NCI-H1417 treated with DMSO at 0.1 percent for 48 hours (cell line): ENCODE measurements at places on chromosomes 6 and 20.

GRCh38 chr6:38396209-38396608, 243.5 kb downstream of the BTBD9 start:
- DNase-seq = no peak

DNA sequence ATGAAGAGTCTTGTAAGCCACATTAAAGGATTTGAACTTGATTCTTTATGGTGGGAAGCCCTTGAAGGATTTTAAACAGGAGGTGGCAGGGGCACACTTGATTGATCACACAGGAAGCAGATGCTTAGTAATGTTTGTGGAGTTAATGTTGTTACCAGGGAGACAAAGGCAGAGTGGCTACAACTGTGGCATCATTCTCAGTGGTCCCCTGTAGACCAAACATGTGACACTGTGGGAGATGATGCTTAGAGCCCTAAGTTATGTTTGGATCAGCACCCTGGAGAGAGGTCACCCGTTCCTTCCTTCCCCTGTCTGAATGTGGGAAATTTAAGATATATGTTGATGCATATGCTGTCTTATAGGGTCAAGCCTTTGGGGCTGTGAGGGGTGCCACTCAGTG, 53.2 kb downstream of the EIF2S2 start:
- peak; percentile 16 for DNase-seq

DNA sequence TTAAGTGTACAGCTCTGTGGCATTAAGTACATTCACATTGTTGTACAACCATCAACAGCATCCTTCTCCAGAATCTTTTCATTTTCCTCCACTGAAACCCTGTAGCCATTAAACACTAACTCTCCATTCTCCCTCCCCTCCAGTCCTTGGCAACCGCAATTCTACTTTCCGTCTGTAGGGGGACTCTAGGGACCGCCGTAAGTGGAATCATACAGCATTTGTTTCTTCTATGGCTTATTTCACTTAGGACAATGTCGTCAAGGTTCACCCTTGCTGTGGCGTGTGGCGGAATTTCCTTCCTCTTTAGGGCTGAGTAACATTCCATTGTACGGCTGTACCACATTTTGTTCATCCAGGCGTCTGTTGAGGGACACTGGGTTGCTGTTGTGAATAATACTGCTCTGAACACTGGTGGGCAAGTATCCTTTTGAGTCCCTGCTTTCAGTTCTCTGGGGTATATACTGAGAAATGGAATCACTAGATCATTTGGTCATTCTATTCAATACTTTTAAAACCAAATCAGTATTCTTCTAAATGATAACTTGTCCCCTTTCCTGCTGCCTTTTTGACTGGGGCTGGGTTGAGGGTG, 50.7 kb downstream of the PPP1R3G start:
- DNase-seq = no peak

- no peak for DNase-seq
Observed at GRCh38 chr6:128630213-128630612, 109.8 kb upstream of the PTPRK start.

DNA sequence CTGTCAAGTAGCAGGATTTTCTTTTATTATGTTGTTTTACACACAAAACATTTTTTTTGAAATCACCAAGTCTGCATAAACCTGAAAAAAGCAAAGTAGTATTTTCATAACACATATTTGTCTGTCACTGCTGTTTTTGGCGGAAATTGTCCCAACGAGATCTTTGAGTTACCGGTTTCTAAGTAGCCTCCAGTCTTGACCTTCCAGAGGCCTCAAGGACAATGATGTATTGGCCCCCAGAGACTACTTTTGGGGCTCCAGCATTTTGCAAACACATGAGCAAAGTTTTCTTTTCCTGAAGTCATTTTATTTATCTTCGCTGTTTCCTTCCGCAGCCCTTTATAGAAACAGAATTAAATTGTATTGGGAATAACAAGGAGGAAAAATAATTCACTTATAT, 862.6 kb downstream of the KIF16B start:
- DNase-seq = no peak

- DNase-seq = no peak
Observed at GRCh38 chr20:50308166-50308512, 117.5 kb downstream of the CEBPB start.

DNA sequence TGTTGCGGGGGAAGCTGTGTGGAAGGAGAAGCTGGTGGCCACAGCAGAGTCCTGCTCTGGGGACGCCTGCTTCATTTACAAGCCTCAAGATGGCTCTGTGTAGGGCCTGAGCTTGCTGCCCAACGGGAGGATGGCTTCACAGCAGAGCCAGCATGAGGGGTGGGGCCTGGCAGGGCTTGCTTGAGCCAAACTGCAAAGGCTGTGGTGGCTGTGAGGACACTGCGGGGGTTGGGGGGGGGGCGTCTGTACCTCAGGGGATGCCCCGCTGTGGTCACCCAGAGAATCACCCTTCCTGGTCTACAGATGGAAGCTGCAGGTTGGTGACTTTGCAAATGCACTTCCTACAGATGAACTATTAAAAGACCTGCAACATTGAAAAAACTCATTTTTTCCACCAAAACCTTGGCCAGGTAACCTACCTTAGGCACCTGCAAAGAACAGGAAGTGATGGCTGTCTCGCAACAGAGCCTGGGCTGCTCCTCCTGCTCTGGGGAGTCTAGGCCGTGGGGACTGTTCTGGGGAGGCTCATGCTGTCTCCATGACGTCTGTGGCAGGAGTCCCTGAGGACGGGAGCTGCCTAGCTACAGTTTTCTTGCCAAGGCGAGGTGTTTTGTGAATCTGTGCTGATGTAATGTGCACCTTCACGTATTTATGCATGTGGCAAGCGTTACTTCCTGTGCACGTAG, 7.3 kb downstream of the NPBWR2 start:
- DNase-seq = no peak

- no peak for DNase-seq
Observed at GRCh38 chr20:1870792-1871550, 24.2 kb upstream of the SIRPA start.
